ENCODE measurements at places on chromosomes 5 and 9.

DNA sequence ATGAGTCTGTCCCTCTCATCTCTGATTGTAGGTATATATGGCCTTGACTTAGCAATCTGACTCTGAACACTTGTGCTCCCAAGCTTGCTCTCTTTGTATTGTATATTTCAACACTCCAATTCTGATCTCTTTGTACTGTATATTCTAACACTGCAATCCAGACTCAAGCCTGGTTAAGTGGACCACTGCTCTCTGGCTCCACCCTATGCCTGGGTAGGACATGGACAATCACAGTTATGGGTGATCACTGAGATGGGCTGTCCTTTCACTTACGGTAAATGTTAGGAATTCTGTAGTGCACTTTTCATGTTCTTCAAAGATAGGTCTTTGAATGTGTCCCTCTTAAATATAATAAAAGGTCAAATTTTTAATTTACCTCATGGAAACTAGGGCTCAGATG, 165.1 kb downstream of the TLR4 start:
- no peak for DNase-seq

- no peak for DNase-seq
Observed at GRCh38 chr5:12934722-12935121, 1009.8 kb downstream of the DNAH5 start.

DNA sequence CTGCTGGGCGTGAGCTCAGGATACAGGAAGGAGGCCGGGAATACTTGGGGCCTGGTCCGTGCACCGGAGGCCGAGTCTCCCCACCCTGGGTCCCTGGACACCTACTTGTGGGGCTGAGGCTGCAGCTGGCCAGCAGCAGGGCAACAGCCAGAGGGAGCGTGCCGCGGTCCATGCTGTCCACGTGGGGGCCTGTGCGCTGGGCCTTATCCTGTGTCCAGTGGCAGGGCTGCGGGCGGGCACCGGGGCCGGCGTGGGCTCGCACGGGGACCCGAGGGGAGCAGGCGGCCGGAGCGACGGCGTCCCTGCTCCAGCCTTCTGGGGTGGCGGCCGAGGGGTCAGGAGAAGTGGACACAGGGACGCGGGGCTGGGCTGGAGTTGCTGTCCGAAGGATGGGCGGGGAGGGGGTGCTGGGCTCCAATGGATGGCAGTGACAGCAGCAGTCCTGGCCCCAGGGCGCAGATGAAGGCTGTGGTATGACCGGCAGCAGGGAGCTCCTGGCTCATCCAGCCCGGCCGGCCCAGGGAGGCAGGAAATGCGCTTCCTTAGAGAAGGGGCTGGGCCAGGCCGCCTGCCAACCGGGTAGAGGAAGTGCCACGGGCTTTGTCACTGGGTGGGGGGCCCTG, at the start of gene ENG:
Gene ENG (minus strand): TSS at position 475 of the 623 bp plus-strand sequence. CDS start 303 bp downstream, at position 172.
- DNase-seq = no peak

GRCh38 chr9:6703898-6704639, 53.7 kb upstream of the KDM4C start:
- peak; percentile 91 for DNase-seq

DNA sequence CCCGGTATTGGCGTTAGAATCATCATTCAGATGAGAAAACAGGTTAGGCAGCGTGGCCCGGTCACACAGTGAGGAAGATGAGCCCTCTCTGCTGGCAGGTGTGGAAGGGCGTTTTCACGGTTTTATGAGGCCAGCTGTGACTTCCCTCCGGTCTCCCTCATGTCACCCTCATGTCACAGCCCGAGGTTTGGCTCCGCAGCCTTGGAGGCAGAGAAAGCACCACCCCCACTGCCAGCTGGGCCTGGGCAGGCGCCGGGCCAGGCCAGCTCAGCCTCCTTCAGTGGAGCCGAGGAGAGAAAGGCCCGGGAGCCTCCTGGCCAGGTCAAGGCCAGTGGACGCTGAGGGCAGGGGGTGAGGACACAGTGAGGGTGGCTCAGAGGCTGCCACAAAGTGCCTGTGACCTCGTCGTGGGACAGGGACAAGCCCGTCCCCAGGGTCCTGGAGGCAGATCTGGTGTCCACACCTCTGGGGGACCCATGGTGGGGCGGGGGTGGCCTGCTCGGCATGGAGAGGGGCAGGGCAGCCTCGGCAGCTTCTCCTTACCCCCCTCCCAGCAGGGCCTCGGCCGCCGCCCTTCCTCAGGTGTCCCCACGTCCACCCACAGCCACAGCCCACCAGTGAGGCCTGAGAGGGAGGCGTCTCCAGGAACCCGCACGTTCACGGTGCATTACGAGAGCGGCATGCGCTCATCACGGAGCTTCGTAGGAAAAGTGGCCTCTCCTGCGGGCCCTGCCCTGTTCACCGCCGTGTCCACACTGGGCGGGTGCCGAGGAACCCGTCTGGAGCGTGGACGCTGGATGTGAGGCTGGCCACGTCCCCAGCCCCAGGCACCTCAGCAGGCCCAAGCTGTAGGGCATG, 32.2 kb downstream of the EXD3 start:
- no peak for DNase-seq

- no peak for DNase-seq
Observed at GRCh38 chr5:172758077-172758833, 12.7 kb downstream of the DUSP1 start.

DNA sequence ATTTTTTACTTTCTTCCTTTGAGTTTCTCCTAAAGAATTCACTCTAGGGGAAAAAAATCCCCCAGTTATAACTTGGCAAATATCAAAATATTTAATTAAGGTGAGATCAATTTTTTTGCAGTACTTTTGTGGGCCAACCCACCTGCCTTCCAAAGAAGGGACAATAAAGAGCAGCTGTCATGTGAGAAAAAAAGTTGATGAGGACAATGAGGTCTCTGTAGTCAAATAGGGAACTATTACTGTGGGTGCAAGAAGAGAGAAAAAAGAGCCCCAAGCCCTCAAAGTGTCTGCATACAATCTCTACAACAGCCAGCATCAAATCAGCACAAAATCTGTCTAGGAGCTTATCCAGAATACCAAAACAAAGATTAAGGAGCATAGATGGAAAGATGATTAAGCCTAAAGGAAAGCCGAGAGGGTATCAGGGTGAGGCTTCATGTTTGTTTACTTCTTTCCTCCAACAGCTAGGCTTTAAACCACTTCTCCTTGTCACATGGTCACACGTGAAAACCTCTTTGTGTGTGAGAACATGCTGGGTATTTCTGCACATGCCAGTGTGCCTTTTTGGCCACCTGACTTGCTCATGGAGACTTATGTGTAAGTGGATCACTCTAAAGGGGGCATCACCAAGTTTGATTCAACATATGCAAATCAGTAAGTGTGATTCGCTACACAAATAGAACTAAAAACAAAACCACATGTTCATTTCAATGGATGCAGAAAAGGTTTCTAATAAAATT, 19.2 kb upstream of the FYB1 start:
- no peak for DNase-seq

GRCh38 chr5:141779503-141779973, 97.5 kb upstream of the ARAP3 start:
- DNase-seq = no peak

DNA sequence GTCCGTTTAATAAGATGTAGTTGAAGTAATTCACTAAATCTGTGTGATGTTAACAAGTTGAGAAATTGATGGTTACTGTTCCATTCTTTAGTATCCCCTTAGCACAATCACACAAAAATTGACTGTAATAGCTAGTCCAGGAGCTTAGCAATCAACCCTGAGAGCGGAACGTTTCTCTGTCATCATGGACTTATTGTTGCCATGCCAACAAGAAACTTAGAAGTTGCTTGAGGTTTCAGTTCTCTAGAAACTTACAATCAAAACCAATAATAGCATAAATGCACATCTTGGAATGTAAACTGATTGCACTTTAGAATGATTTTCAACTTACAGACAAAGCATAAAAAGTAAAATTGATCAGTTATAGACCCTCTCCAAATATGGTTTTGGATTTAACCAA, 125.4 kb upstream of the ANKH start:
- DNase-seq = no peak

DNA sequence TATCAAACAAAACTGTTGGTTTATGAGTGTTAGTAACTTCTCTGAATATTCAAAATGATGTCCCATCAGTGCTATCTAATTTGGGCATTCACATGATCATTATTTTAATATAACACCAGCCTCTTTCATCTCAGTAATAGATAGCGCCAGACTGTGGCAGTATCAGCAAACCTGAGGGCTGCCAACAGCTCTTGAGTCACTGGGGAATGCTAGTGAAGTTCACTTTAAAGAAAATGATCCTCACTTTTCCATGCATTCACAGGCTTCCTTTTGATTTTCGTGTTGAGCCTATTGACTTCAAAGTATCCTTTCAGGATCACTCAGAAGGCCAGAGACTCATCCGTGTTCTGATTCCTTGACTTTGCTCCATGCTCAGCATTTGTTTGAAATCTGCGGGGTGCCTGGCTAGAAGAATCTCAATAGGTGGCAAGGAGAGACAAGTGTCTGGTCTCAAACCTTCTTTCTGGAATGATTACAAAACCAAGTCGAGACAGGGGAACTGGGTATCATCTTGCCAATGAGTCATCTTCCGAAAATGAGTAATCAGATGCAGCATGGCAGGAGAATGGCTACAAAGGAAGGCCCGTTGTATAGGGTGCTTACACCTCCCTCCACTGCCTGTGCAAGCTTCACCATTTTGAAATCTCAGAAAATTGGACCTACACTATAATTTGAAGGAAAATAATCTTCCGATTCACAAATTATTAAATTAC, 509.1 kb downstream of the RASEF start:
- no peak for DNase-seq

DNA sequence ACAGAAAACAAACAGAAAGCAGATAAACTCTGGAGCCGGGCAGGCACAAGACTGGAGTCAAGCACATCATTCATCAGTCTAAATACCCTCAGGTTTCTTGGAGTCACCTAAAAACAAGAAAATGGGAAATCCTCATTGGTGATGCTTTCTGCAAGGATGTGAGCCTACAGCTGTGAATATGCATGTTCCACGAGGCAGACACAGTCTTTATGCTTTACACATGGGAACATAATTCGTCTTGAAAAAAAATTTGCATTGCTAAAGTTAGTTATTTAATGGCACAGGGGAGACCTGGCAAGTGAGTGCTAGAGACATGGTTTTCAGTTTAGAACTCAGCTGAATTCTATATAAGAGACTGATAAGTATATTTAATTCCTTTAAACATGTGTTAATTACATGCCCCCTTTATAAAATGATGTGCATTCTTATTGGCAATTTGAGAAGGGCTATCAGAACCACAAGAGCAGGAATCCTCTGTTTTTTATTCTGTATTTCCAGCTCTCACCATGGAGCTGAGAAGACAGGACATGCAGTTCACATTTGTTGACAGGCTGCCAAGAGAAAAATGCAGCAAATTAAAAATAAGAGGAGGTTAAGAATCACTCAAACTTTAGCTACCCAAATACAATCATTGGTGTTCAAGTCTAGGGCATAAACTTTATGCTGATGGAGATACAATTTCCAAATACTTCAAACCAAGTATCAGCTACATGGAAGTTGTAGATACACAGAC, 438.0 kb upstream of the MPDZ start:
- no peak for DNase-seq

GRCh38 chr5:30436691-30437090, 756.8 kb upstream of the CDH6 start:
- DNase-seq = no peak

DNA sequence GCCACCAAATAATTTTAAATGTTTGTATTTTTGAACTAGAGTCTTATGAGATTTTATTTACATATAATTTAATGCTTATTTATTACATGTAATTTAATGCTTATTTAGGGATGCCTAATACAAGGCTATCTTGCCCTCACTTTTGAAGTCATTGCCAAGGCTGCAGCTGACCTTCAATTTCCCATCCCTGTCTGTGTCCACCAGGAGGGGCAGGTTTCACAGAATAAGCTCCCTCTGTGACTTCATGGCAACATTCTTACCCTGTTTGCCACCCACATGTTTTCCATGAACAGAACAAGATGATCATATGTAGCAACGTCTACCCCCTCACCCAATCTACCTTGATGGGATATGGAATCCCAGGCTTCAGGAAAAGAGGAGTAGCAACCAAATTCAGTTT, 27.0 kb downstream of the C5 start:
- DNase-seq = no peak

DNA sequence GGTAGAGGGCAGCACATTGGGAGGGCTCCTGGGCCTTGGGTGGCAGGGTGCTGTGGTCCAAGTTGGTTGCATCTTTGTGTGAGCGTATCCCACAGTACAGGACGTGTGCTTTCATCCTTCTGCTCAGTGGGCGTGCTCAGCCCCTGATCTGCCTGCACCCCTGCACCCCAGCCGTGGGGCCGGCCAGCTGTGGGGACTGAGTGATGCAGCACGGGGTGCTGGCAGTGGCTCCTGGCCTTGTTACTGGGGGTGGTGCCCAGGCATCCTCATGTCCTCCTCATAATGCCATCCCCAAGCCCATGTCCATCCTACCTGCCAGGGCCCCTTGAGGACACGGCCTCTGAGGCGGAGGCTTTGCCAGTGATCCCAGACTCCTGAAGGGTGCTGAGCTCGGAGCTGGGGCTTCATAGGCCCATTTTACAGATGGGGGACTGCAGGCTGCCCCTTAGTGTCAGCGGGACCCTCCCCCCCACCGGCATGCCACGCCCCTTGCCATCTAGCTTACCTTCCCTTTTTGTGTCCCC, 100.7 kb downstream of the PHF2 start:
- no peak for DNase-seq

GRCh38 chr9:110344821-110345220, 7.2 kb upstream of the TXNDC8 start:
- DNase-seq = no peak

DNA sequence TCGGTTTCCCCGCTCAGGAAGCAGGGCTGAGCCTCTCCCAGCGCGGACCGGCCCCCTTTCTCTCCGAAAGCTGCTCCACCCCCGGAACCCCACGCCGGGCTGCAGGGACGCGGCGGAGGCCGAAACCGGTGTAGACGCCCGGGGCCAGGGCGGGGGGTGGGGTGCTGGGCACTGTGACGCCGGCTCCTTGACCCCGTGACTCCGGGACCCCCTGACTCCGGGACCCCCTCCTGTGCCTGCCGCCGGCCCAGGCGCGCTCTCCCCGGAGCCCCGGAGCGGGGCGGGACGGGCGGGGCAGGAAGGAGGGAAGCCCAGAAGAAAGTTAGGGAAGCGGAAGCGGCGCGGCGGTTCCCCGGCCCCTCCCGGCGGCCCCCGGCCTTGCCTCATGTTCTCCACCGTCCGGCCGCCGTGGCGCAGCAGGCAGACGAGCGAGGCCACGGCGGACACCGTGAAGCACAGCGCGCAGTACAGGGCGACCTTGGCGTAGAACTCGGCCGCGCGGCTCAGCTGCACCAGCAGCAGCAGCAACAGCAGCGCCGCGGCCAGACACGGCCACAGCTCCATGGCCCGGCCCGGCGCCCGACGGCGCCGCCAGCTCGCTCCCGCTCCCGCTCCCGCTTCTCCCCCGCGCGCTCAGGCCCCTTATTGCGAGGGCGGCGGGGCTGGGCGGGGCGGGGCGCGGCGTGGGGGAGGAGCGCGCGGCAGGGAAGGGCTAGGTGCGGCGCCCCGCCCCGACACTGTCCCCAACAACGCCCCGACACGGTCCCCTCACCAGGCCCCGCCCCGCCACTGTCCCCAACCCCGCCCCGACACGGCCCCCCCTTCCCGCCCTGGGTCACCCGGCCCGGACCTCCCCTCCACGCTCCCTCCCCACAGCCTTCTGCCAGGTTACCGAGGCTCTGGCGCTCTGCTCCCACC, at the start of gene AGPAT2:
Gene AGPAT2 (minus strand): TSS at position 664 of the 918 bp plus-strand sequence. CDS start 100 bp downstream, at position 564.
- DNase-seq = no peak

- no peak for DNase-seq
Observed at GRCh38 chr5:172243302-172243701, 40.3 kb downstream of the UBTD2 start.

- DNase-seq = no peak
Observed at GRCh38 chr5:157159209-157159751, 6.8 kb downstream of the GARIN3 start.
